ENCODE measurements at places on chromosomes 6 and 20.

DNA sequence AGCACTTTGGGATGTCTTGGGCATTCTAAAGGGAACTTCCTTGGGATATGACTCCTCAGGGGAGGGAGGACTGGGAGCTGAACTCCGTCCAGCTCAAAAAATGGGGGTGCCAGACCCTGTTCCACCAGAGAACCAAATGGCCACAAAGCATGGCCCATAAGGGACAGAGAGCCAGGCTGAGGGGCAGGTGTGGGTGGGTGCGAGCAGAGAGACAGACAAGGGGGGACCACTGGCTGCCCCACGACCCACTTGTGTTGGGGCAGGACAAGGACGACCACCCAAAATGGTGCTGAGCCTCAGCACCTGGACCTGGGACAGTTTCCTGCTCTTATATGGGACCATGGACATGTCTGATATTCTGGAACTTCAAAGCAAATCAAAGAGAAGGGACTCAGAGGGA is 148.2 kb upstream of the MLN start:
- no peak for DNase-seq

DNA sequence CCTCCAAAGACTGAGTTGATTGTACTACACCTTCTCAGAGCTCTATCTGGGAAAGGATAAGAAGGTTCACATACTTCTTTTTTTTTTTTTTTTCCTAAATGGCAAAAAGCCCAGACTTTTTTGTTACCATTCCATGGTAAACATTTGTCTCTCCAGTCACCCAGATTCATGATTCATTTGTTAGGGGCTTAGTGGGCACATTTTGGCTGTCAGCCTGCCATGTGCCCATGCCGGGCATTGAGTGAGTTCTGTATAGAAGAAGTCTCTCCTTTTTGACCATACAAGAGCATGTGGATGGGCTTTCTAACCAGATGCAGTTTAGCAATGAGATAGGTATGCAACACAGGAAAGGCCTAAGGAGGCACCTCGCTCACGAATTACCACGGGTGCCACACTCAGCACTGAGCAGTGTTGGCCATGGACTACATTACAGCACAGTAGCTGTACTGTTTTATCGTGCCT is 447.5 kb upstream of the HSF2 start:
- DNase-seq, result no peak

GRCh38 chr6:160278311-160278710 is 19.7 kb upstream of the SLC22A2 start:
- no peak for DNase-seq

GRCh38 chr6:11139051-11139960 is 27.8 kb upstream of the ERVFRD-1 start:
- DNase-seq, result no peak

GRCh38 chr20:9424551-9424950 is 89.8 kb upstream of the LAMP5 start:
- DNase-seq, result no peak

DNA sequence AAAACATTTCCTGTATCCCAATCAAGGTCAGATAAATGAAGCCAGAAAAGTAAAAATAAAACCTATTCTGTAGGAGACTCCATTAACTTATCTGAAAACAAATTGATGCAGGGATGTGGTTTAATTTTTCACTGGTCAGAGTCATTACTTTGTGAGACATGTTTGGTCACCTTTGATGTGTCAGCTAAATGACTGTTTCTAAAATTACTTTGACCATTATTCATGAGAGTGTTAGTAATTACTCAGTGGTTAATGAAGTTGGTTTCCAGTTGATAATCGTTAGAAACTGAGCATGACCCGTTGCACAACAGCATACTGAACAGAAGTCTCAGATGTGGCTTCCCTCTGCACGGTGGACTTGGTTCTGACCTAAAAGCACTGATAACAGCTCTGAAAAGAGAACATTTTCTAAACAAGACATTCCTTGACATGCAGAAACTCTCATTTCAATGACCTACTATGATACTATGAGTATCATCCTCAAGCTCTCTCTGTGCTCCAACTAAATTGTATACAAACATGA is 410.5 kb upstream of the RNF217 start:
- DNase-seq, result no peak

- no peak for DNase-seq
Observed at GRCh38 chr6:11432091-11432490, 105.5 kb upstream of the TMEM170B start.

DNA sequence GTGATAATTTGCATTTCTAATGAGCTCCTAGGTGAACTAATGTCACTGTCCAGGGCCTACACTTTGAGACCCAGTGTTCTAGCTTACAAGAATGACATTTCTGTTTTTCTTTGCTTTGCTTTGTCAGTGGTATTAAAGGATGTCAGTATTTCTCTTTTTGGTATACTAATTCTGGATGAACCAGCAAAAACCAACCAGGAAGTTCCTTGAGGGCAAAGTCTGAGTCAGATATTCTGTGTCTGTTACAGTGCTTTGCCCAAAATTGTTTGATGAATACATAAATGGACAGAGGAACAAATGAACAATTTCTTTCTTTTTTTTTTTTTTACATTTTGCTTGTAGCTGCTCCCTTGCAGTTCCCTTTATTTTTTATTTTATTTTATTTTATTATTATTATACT is 15.4 kb downstream of the COQ3 start:
- DNase-seq, result no peak

DNA sequence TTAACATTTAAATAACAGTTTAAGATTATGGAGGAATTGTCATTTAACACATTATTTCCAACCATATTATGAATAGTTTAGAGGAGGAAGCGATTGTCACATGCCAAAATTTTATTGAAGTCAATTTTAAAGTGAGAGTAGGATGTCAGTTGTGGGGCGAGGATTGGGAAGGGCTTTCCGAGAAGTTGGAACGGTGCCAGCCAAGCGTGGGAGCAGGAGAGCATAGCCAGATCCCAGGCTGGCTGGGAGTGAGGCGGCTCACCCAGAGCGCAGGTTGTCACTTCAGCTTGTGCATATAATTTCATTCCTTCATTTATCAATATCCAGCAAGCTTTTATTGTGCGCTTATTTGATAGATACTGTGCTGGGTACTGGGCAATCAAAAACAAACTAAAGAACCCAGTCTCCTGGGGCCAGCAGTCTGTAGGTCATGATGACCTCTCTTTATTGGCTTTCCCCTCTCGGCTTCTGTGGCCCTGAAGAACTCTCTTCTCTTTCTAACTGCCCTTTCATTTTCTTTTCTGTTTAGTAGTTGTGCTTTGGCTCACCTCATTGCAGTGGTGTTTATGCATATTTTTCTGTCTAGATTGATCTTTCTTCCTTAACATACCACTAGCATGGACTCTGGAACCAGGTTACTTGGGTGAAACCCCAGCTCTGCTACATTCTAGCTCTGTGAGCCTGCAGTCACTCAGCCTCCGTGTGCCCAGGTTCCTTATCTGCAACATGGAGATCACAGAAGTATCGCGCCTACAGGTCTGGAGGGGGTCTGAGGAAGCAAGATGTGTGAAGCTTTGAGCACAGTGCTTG is 6.4 kb downstream of the CEP43 start:
- DNase-seq, result no peak

- no peak for DNase-seq
Observed at GRCh38 chr6:18488526-18489270, 101.5 kb downstream of the RNF144B start.

GRCh38 chr6:123105561-123105960 is 109.5 kb downstream of the CLVS2 start:
- DNase-seq, result no peak

DNA sequence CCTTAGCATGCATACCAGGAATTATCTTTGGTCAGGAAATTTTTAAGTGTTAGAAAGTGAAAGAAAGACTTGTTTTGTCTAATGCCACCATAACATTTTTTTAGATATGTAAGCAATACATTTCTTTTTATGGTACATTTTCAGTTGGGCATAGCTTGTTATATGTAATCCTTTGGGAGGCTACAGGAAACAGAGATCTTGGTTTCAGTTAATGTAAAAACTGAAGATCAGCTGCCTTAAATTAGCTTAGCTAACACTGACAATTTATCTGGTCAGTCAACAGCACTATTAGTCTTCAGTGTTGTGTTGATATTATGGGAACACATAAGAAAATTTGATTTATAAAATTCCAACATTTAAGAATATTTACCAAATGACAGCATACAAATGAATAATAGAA is 78.6 kb upstream of the SMIM8 start:
- no peak for DNase-seq
